ENCODE measurements at places on chromosomes 7 and 10. TPM values are rescaled to one million over a fixed set of nuclear protein-coding genes. Genes with fewer than 3 reads are reported as not detected.

TIAL1 gene
- total RNA-seq = 38.3 TPM

MACC1 gene
- not detected for total RNA-seq

CC2D2B gene
- not detected for total RNA-seq

SUGCT gene
- 5.0 TPM for total RNA-seq

NUTM2D gene
- 4.6 TPM for total RNA-seq

LFNG gene
- 3.5 TPM for total RNA-seq

AGAP4 gene
- 5.5 TPM for total RNA-seq

SPDYE5 gene
- not detected for total RNA-seq

ZNF736 gene
- total RNA-seq = 3.2 TPM

HEPACAM2 gene
- not detected for total RNA-seq

C7orf57 gene
- total RNA-seq = 0.18 TPM

TFEC gene
- not detected for total RNA-seq

CUBN gene
- total RNA-seq = 0.35 TPM

ITGB8 gene
- 2.5 TPM for total RNA-seq

GNB2 gene
- total RNA-seq = 391 TPM

NXPH1 gene
- total RNA-seq = not detected

FAM25G gene
- total RNA-seq = not detected

PALS2 gene
- 16.1 TPM for total RNA-seq

CYP2C8 gene
- not detected for total RNA-seq

TMEM254 gene
- total RNA-seq = 13.3 TPM

UBTD1 gene
- total RNA-seq = 25.9 TPM

HGF gene
- total RNA-seq = 167 TPM

TYW1B gene
- 0.53 TPM for total RNA-seq

ZCCHC24 gene
- total RNA-seq = 33.3 TPM

HMX2 gene
- total RNA-seq = not detected

COL1A2 gene
- 2,430 TPM for total RNA-seq

DMTF1 gene
- total RNA-seq = 18.8 TPM

HOXA6 gene
- total RNA-seq = 3.2 TPM

PRR15 gene
- total RNA-seq = 11.0 TPM

SKAP2 gene
- 24.3 TPM for total RNA-seq

TAS2R5 gene
- not detected for total RNA-seq

ACBD7 gene
- 3.7 TPM for total RNA-seq
